ENCODE measurements at places on chromosomes 7 and 10.

GRCh38 chr7:133491201-133491691 is 238.4 kb downstream of the EXOC4 start:
- no peak for DNase-seq

DNA sequence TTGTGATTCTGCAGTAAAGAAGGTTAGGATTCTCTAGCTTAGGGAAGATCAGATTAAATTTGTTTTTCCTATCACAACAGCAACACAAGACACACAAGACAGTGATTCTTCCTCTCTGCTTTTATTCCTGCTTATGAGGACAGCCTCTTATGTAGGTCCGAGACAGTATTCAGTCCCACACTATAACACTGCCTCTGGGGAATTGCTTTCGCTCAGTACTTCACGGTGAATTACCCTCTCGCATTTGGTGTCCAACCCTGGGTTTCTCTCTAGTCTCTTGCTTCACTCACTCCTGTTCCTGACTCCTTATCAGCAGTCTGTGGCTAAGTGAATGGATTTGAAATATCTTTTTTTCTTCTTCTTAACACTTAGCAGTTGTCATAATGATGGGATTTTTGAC is 1.7 kb downstream of the HIF1AN start:
- DNase-seq, result no peak

- DNase-seq, result no peak
Measured at GRCh38 chr7:82816272-82816671, 346.4 kb downstream of the PCLO start.

DNA sequence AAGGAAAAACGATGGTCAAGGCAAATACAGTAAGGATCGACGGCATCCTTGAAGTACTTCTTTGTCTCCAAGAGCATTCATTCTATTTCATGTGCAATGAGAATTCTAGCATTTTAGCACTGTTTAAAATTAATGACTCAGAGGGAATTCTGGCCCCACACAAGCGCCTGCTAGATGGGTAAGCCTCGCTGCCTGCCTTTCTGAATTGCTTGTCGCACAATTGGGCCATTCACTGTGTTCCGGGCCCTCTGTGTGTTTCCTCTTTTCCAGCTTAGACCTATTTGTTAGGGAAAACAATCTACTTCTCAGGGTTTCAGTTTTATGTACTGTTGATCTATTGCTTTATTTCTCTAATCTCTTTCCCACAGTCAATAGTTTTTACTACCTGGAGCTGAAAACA is 204.7 kb upstream of the ZNF32 start:
- DNase-seq, result no peak

DNA sequence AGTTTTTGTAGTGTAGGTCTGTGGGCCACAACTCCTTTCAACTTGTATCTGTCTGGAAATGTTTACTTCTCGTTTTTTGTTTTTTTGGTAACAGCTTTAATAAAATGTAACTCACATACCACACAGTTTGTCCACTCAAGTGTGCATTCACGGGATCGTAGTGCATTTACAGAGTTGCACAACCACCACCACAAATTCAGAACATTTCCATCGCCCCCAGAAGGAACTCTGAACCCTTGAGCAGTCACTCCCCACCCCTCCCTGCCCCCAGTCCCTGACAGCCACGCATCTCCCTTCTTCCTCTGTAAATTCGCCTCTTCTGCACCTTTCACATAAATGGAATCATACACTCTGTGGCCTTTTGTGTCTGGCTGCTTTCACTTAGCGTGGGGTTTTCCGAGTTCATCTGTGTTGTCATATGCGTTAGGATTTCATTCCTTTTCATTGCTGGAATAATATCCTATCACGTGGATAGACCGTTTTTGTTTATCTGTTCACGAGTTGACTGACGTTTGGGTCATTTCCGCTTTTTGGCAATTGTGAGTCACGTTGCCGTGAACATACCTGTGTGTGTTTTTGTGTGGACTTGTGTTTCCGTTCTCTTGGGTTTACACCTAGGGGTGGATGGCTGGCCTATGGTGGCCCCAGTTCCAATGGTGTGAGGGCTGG is 10.3 kb downstream of the JAKMIP3 start:
- no peak for DNase-seq

GRCh38 chr7:63899691-63900393 is 98.8 kb upstream of the ZNF722 start:
- no peak for DNase-seq

DNA sequence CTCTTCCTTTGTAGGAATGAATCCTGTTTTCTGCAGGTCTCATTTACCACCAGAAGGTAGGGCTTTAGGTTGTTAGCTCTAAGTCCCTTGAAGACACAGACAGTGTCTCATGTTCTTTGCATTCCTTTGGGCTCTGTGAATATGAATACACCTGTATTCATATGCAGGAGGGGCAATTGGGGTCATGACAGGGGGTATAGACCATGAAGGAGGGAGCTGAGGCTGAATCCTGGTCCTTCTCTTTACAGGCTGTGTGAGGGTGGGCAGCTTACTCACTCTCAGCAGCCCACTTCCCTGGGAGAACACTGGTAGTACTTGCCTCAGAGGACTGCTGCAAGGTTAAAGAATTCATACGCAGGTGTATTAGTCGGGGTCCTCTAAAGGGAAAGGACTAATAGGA is 267.2 kb upstream of the MGMT start:
- DNase-seq, result no peak

DNA sequence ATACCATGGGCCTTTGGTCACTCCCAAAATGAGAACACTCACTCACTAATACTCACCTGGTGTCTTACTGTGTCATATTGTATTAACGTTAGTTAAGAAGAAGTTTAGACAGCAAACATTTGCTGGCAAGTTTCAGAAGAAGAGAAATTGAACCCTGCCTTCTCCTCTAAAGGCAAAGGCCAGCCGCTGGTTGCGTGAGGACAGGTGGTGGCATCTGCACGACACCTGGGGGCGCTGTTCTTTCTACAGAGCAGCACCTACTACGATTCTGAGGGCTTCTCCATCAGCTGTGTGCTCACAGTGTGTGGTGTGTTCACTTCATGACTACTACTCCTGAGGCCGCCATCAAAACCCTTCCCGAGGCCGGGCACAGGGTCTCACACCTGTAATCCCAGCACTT is 17.9 kb upstream of the CLEC2L start:
- peak; percentile 24 for DNase-seq

DNA sequence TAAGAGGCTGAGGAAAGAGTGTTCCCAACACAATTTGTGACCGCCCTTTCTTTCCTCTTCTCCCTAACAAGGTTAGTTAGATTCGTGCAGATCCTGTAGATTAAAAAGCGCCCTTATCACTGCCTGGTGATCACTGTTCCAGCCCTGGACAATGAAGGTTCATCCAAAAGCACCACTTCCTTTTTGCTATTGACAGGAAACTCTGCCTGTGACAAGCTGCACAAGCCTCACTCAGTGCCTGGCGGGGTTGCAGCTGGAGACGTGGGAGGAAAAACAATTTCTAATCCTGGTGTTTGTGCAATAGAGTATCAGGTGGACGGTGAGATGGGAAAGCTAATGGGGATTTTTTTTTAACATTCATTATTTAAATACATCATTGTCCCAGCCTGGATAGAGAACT is 105.9 kb upstream of the CAV2 start:
- DNase-seq, result no peak

DNA sequence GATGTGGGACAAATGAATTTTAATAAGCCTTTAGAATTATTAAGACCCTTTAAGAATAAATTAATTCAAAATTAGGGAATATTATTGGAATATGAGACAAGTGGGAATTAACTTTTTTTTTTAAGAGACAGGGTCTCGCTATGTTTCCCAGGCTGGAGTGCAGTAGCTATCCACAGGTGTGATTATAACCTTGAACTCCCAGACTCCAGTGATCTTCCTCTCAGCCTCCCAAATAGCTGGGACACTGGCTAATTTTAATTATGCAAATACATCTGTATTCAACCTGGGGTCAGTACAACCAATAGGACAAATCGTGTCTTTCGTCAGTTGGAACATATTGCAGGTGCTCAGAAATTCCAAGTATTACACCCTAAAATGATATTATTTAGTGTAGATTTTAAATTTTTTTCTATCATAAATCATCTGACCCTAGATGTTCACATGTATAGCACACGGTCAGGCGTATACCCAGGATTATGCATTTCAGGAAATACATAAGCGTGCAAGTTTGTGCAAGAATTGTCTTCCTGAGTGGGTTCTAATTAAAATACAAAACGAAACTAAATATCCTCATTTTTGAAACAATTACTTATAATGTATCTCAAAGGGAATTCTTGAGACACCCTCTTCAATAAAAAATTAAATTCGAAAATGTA is 1.2 kb downstream of the NT5C3A start:
- peak; percentile 47 for DNase-seq

DNA sequence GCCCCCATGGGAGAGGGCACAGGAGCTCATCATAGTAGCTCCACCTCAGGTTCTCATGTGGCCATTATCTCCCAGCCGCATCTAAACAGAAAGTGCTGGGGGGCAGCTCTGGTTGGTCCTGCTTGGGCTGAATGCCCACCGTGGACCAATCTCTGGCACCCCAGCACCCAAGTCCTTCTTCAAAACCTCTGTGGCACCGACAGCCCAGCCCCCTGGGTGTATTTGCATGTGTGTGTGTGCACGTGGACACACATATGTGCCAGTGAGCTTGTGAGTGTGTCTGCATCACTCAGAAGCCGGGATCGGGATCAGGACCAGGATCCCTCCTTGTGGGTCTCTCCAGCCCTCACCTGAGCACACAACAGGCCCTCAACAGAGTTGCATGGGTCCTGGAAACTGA is 68.2 kb downstream of the ALOX5 start:
- no peak for DNase-seq

All from erythroblast (primary cell).